Central memory CD4-positive, alpha-beta T cell (primary cell): ENCODE measurements at places on chromosomes 5 and 9.

DNA sequence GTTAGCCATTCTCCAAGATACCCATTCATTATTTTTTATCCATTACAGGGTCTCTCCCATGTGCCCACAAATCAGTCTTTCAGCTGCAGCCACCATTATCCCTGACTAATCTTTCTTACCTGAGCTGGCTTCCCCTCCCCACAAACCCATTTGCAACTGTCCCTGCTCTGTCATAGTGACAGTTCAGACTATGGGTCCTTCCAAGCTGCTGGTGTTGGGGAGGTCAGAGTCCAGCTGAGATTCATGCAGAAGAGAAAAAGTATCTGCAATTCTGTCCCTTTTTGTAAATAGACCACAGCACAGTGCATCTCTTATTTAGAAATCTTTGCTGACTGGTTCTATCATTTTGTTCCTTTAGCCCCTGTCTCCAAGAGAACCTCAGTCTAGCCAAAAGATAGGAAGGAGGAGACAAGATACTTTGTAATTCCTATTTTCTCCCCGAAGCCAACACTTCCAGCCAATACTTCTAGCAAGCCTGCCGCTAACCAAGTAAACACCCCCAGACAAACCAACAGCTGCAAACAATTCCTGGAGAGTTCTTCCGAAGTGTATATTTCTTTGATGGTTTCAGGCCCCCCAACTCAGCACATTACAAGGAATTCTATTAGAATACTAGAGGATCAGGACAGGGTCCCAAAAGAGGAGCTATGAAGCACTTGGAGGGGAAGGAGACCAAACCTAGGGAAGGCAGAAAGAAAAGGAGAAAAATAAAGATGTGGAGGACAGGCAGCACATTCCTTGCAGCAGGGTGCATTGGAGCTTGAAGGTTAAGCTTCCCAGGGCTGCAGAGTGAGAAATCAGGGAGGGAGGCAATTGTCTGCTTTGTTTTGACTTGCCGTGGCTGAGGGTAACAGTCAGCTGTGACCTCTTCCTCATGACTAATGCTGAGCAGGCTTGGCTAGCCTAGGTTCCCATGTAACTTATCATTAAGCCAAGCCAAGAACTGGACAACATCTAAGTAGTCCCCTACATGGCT, 148.5 kb downstream of the SGCD start:
- DNase-seq, result no peak

GRCh38 chr9:14354201-14354600, 40.3 kb upstream of the NFIB start:
- DNase-seq, result no peak

DNA sequence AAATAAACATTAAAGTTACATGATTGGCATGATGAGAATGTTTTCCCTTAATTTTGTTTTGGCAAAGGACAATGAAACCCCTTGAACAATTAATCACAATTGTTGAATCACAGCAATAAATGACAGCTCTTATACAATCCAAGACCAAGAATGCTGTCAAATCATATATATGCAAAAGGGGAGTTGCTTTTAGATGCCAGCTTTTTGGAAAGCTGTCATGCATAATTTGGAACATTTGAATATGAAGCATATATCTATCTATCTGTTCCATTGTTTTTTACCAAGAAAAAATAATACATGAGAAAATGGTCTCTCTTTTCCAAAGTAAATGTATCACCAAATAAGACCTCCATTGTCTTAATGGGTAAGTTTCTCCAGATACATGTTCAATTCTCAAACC, 44.5 kb downstream of the SPOCK1 start:
- DNase-seq, result no peak

DNA sequence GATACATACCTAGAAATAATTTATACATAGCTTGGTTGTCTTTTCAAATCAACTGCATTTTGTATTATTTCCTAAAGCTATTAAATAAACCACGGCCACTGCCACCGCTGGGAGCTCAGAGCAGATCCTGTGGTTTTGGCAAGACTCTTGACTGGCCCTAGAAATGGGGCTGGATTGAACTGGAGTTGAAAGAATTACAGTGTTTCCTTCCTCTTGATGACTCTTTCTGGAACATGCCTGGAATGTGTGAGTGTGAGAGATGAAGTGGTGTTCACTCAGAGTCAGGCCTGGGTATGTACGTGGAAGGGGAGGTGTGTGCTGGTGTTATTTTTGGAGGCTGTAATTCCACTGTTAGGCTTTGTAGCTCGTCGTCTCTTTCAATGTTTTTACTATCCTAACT, 45.9 kb downstream of the TEK start:
- no peak for DNase-seq

DNA sequence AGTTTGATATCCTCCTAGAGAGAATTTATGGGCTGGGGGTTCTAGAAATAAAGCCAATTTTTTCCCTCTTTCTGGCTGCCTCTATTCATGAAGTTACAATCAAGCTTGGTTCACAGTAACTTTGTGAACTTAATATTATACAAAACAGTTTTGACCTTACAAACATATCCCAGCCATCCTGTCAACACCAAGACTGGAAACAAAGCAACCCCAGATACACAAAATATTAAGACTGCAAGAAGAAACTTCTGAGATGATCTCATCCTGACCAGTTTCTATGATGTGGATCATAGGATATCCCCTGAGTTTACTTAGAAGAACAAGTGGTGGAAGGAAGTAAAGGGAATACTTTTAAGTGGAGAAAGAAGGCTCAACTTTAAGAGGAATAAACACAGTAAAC, 28.3 kb upstream of the CER1 start:
- DNase-seq, result no peak

DNA sequence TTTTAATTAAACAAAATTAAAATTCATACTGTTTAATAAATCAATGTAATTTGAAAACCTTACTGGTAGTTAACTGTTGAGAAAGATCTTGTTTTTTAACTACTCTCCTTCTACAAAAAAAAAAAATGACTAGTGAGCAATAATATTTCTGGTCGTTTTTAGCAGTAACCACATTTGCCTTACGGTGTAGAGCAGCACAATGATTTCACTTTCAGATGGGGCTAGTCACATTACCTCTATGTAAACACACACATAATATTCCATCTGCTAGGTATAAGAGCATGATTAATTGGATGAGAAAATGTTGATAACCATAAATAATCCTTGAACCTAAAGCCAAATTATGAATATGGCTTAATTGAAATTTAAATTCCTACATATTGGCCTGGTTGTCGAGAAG, 198.1 kb downstream of the CHSY3 start:
- DNase-seq, result no peak

- DNase-seq, result no peak
Observed at GRCh38 chr9:68685770-68686169, 19.3 kb upstream of the PIP5K1B start.

- DNase-seq, result no peak
Observed at GRCh38 chr9:72324974-72325373, 40.0 kb downstream of the ZFAND5 start.

DNA sequence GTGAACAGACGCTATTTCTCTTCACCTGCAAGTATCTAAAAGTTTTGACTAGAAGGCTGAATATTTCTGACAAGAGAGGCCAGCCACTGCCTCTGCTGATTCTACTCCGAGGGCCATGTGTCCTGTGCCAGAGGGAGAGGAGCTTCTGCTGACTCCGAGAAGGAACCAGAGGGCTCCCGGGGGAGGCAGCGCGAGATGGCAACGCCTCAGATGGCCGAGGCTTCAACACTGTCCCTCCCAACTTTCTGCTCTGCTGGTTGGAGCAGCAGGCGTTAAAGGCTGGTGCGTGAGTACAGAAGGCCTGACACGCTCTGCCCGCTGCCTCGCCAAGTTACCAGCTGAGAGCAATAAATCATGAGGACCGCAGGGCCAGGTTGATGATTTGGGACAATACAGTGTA, 178.8 kb downstream of the GAPVD1 start:
- no peak for DNase-seq

DNA sequence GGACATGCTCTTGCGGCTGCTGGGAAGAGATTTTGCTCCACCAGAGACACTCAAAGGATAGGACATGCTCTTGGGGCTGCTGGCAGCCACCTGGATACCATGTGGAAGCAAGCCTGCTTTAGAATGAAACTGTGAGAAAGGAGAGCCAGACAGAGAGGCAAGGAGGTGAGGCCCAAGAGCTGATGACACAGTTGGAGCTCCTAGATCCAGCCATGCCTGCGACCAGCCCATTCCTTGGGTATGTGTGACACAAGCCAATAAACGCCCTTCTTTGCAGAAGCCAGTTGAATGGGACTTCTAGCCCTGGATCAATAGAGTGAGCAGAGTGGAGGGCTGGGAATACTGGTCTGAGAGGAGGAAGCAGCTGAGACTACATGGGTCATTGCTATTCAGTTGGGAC, 69.6 kb downstream of the SMIM23 start:
- no peak for DNase-seq

DNA sequence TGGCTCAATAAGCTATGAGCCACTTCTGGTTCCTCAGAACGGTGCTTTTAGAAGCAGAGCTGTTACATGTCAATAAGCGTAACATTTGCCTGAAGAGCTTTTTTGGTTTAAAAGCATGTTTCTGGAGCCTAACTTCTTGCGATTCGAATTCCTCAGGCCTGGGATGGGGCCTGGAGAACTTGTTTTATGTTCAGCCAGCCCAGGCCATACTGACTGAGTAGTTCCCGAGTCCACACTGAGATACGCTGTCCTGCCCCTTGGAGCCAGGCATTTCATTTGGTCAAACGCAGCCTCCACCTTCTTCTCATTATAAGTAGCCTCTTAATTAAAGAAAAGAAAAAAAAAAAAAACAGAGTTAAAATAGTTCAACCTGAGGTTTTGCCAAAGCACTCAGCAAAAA, 260.6 kb upstream of the ANKRD55 start:
- DNase-seq, result no peak

- no peak for DNase-seq
Observed at GRCh38 chr5:59322058-59322457, 571.5 kb downstream of the PDE4D start.

- DNase-seq, result no peak
Observed at GRCh38 chr9:84140535-84141101, 160.0 kb downstream of the RMI1 start.

DNA sequence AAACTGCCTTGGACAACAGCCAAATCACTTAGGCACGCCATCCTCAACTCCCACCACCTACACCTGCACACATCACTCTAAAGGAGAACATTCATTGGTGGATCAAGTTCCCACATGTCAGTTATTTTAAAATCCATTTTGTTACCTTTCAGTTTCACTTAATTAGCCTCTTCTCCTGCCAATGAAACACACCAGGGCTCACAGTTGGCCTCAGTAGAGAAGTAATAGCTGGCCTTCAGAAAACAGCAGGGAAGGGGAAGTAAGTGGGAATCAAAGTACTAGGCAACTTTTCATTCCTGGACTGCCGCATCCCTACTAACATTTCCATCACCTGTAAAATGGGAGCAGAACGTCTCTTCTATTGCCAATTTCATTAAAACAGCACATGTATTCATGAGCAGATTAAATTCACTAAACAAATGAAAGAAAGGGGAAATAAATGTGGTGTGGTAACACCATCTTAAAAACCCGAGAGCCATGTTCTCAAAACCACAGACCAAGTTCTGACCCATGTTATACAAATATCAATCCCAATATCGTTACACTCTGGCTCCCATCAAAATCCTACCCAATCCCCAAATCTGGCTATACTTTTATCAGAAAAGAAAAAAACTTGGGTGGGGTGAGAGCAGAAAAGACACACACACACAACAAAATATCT, 1.7 kb downstream of the SIL1 start:
- no peak for DNase-seq

DNA sequence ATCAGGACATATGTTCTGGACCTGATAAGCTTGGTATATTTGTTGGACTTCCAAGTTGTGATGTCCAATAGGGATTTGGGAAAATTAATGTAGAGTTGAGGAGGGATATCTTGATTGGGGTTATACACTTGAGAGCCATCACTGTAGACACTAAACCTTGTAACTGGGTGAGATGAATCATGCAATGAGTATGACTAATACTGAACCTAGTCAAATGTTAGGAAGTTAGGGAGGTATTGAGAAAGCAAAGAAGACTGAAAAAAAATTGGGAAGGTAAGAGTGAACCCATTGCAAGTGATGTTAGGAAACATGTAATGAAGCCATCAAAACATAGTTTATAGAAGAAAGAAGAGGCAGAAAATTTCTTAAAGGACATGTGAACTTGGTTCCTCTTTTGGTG, 668.4 kb upstream of the CDH9 start:
- DNase-seq, result no peak

GRCh38 chr5:124662181-124662781, 84.2 kb downstream of the ZNF608 start:
- no peak for DNase-seq

- DNase-seq, result no peak
Observed at GRCh38 chr9:4246969-4247368, 52.9 kb downstream of the GLIS3 start.

- DNase-seq, result no peak
Observed at GRCh38 chr5:151065609-151066008, 15.2 kb downstream of the TNIP1 start.

GRCh38 chr5:147037515-147038205, 159.1 kb upstream of the PPP2R2B start:
- no peak for DNase-seq

DNA sequence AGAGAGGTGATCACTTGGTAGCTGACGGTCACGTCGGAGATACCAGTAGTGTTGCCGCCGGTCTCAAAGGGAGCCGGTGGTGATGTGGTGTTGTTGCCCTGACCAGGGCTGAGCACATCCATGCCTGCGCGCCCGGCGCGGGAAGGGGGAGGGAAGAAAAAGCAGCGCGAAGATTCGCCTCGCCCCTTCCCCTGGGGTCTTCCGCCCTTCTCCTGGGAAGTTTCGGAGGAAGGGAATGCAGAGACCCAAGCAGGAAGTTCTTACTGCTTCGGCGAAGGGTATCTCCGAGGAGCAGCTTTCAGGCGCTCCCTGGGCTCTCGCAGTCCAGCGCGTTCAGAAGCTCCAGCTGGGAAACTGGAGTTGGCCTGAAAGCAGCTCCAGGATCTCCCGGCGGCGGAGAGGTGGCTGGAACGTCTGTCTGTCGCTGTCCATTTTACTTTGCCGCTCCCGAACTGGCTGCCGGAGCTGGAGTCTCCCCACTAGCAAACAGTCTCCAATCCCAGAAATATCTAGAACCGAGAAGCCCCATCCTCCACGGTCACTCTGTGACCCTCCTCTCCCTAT, 565 bp downstream of the HTR1A start:
- DNase-seq, result no peak

GRCh38 chr5:1404062-1404461, 41.2 kb downstream of the SLC6A3 start:
- no peak for DNase-seq

GRCh38 chr9:127065592-127065991, 56.8 kb downstream of the ANGPTL2 start:
- no peak for DNase-seq

DNA sequence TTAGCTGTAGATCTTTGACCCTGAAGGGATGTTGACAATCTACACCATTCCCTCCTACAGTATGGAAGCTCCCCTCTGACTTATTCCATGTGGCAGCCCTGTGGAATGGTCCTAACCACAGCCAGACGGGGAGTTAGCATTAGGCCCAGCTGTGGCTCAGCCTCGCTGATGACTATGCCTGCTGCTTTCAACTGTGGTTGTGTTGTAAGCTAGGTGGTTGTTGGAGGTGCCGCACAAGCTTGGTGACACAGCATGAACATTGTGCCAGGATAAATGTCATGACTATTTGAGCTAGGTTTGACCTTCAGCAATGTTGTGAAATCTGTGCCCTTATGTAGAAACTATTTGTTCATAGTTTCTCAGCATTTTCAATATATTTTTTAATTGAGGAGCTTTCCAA, 40.6 kb downstream of the SGCD start:
- no peak for DNase-seq
